ENCODE measurements at places on chromosomes 1 and 21.

GRCh38 chr1:190478149-190479049 is 735 bp upstream of the BRINP3 start:
- no peak for DNase-seq

GRCh38 chr1:19044975-19045831 is 88.7 kb upstream of the IFFO2 start:
- DNase-seq, result peak; percentile 44

DNA sequence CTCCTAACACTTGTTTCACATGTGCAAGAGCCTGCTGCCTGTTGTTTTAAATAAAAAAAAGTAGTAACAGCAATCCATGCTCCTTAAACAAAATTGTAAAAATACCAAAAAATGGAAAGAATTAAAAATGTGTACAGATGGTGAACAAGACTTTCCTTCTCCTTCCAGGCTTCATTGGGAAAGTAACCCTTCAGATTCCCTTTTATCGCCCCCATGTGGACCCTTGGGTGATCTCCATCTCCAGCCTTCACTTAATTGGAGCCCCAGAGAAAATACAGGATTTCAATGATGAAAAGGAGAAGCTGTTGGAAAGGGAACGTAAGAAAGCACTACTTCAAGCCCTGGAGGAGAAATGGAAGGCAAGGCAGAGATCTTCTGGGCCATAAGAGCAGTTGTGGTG is 14.2 kb downstream of the VPS13D start:
- no peak for DNase-seq

- DNase-seq, result no peak
Measured at GRCh38 chr1:172826096-172826741, 167.3 kb downstream of the FASLG start.

- no peak for DNase-seq
Measured at GRCh38 chr1:33654267-33654834, 181.9 kb downstream of the ZSCAN20 start.

- no peak for DNase-seq
Measured at GRCh38 chr1:41874903-41875411, 43.8 kb downstream of the HIVEP3 start.

GRCh38 chr1:159775716-159776115 is 5.0 kb upstream of the DUSP23 start:
- no peak for DNase-seq

GRCh38 chr1:32215629-32216480 is 6.3 kb downstream of the TMEM234 start:
- peak; percentile 25 for DNase-seq

DNA sequence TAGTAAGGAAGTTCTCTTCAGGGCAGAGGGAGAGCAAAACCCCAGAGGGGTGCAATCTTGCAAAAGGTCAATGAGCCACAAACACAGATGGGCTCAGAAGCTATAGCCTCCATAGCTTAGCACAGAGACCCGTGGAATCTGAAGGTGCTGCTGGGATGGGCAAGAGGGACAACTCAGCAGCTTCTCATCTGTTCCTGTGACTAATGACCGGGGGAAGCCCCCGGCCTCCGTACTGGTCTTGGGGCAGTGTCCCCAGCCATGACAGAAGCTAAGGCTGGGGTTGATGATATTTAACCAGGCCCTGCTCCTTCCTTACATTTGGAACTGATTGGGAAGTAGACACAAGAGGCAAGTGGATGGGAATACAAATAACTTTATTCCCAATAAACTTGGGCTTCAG is 19.1 kb downstream of the EXOC8 start:
- DNase-seq, result no peak

- DNase-seq, result no peak
Measured at GRCh38 chr21:43699933-43700599, 18.9 kb upstream of the PDXK start.

GRCh38 chr21:45458281-45459170 is 53.6 kb downstream of the COL18A1 start:
- DNase-seq, result no peak

DNA sequence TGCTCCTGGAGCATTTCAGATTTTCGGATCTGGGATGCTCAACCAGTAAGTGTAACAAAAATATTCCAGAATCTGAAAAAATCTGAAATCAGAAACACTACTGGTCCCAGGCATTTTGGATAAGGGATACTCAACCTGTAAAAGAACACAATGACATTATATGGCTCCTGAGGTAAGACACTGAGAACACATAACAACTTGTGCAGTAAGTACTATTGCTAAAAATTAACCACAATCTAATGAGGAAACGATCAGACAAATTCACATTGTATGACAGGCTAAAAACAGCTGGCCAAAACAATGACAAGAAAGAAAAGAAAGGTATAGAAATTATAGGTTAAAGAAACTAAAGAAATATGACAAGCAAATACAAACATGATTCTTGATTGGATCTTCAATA is 54.9 kb downstream of the LTN1 start:
- no peak for DNase-seq

DNA sequence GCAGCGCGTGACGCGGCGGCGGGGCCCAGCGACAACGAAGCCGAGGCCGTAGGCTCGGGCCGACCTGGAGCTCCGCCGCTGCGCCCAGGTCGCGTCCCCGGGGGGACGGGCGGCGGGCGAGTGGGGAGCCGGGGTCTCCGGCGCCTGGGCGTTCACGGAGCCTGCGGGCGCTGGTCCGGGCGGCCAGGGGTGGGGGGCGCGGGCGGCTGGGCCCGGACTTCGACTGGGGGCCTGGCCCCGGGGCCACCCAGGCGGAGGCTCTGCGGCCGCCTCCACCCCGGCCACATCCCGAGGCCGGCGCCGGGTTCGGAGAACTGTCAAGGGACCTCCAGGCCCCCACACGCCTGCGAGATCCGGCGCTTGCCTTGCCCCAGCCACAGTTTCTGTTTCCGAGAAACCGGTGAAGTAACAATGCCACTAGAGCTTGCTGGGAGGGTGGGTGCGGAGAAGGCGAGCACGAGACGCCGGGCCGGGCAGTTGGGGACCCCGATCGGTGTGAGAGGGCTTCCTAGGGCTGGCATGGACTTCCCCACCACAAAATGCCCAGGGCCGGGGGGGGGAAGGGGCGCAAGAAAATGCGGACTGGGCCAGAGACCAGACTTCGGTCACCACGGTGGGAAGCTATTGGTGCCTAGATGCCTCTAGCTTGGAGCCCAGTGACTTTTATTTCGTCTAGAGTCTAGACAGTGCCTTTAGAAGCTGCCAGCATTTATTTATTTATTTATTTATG is 501 bp downstream of the FBXO6 start:
- peak; percentile 14 for DNase-seq

GRCh38 chr1:231423648-231424047 is 1.6 kb upstream of the EGLN1 start:
- DNase-seq, result no peak

- no peak for DNase-seq
Measured at GRCh38 chr1:151828921-151829320, 2.7 kb downstream of the RORC start.

GRCh38 chr1:176198413-176198812 is 8.7 kb downstream of the COP1 start:
- no peak for DNase-seq

DNA sequence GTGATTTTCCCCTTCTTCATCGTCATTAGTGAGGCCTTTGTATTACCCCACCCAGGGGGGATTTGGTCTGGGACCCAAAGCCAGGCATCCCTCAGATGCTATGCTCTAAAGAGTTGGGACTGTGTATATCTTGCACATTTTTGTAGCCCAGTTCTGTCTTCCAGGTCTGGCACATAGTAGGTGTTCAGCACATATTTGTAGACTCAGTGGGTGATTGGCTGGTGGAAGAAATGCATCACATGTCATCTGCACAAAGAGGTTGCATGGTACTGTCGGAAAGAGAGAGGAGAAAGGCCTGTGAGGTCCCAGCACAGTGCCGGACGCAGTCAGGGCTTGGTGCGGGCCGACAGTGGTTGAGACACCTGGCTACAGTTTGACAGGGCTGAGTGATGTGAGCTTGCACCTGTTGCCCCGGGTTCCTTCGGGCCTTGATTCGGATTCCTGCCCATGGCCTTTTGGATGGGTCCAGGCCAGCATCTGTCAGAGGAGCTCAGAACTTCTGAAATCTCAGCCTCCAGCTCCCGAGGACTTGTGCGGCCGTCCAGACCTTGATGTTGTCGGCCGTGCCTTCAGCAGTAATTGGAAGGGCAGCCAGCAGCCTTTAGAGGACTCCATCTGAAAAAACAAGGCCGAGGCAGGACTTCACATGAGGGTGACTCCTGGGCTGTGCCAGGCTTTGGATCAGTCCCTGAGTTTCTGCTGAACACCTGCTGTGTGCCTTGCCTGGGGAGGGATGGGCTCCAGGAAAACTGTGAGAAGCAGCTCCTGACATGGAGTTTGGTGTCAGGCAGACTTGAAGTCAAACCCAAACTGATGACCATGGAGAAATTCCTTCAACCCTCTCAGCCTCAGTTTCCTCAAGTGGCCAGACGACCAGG is 40.9 kb upstream of the PADI1 start:
- DNase-seq, result no peak

DNA sequence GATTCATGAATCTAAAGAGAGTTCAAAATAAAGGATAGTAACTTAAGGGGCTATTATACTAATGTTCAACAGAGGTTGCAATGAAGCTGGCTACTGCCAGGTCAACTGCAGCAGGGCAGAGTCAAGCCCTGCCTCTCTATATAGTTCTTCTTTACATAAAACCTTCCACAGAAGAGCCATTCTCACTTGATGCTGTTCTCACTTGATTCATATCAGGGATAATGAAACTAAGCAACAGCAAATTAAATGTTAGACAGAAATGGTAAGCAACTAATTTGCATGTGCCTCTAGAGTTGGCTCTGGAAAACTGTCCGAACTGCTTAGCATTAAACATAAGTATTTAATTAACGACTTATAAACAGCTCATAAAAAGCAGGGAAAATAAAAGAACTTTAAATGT is 17.4 kb downstream of the CCSAP start:
- no peak for DNase-seq

GRCh38 chr1:54507033-54507870 is 40.8 kb upstream of the ACOT11 start:
- no peak for DNase-seq

- DNase-seq, result no peak
Measured at GRCh38 chr1:19811206-19811851, 3.8 kb downstream of the RNF186 start.

GRCh38 chr1:160623862-160624261 is 23.0 kb downstream of the SLAMF1 start:
- DNase-seq, result no peak

DNA sequence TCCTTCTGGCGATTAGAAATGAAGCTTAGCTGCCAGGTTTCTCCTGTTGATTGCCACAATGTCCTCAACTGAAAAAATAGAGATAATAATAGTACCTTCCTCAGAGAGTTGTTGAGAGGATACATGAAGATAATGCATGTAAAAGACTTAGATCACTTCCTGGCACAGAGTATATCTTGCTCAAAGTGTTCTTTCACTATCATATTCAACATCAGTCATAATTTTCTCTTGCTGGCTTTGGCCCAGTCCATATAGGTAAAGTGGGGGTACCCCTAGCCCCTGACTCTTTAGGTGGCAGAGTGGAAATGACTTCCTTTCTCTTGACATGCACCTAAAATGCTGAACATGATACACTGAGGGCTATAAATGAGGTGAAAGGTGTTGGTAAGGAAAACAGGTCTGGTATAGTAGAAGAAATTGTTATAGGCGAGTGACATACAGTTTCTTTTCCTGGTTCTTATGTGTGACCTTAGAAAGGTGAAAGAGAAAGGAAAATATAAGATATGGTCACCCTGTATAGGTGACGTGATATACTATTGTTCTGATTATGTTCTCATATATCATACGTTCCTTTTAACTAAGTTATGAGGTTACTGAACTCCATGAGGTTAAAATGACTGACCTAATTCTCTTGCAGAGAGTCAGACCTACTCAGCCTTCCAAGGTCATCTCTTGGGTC is 209.9 kb upstream of the DEPDC1 start:
- no peak for DNase-seq

- DNase-seq, result no peak
Measured at GRCh38 chr1:208988811-208989222, 594.7 kb upstream of the CAMK1G start.

- no peak for DNase-seq
Measured at GRCh38 chr1:193141804-193142203, 20.0 kb downstream of the CDC73 start.

DNA sequence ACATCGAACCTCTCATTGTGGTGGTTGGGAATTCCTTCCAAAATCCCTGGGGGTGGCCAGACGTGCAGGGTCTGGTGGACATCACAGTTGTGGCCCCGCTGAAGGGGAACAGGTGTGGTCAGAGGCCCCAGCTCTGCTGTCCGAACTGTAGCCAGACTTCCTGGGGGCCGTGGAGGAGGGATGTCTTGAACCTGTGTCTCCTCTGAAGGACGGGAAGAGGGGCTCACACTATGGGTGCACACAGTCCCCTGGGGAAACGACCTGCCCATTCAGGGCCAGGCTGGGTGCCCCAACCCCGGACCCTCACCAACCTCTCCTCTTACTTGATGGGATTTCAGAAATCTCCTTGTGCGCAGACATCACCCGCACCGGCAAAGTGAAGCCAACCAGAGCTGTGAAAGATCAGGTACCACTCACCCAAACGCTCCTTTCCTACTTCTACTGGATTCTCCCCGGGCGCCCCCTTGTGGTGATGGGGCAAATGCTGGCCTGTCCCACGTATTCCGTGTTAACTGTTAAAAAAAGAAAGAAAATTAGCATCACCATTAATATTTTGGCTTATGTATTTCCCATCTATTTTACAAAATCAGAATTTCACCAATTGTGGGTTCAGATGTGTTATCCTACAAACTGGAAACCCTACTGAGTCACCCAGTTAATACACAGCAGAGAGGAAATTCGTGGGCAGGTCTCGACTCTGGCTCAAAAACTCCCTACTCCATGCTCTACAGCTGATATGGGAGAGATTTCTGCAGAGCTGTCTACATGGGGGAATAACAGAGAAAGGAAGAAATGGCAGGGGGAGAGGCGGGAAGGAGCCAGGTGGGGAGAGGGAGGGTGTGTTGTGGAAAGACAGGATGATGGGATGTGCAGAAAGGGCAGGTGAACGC is 28.1 kb downstream of the PADI4 start:
- DNase-seq, result no peak

- no peak for DNase-seq
Measured at GRCh38 chr21:38277501-38278131, 20.8 kb downstream of the KCNJ15 start.

DNA sequence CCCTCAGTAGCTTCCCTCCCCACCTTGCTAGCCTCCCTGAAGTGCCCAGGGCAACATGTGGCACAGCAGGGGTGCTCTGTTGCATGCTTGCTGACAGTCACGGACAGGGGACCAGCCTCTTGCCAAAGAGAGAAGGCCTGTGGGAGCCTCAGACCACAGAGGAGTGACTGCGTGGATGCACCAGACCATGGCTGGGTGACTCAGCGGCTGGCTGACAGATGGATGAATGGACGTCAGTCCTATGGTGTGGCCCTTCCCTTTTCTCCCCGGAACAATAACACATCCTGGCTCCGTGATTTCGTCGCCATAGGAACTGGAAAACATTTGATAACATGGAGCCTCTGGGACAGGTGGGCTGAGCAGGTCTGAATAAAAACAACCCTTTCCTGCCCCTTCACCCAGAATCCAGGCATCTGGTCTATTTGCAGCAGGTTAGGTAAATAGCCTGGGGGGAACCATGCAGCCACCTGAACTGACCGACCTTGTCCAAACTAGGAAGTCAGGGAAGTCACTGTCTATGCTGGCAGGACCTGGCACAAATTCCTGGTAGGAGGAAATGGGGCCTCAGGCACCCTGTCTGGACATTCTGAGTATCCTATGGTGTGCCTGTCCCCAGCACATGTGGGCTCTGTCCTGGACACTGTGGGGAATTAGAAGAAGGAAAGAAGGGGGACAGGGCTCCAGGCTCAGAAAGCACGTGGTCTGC is 53.3 kb downstream of the NENF start:
- no peak for DNase-seq

GRCh38 chr1:44632598-44632997 is 41.7 kb downstream of the TMEM53 start:
- no peak for DNase-seq

- no peak for DNase-seq
Measured at GRCh38 chr1:19771350-19771749, 28.4 kb downstream of the TMCO4 start.

Data from anterior cingulate cortex (tissue), 58 donors.